B cell (primary cell): ENCODE measurements at places on chromosomes 16 and 17. TPM values are rescaled to one million over a fixed set of nuclear protein-coding genes. Genes with fewer than 3 reads are reported as not detected.
A peak's percentile ranks its signal among the peaks of the same experiment; 100 is the strongest.

SLFN11 gene
- 48.1 and 52.2 TPM in 2 replicates for total RNA-seq

DNA sequence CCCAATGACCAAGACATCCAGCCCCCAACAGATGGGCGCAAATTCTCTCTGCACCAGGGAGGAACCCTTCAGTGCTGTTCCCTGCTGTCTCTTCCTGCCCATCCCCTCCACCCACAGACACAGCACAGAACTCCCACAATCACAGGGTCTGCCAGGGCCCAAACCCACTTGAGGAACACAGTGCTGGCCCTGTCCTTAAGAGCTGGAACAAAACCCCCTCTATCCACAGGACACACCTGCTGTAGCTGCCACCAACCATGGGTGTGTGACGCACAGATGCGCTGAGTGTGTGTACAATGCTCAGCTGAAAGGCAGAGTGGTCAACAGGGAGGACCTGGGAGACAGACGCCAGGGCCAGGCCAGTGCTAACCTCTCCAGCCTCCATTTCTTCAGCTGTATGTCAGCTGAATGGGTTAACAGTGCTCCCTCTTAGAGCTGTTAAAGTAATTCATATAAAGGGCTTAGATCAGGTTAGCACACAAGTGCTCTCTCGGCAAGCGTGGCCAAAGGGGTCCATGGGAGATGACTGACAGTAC is 62.1 kb downstream of the AMFR start:
- no peak for DNase-seq

DNA sequence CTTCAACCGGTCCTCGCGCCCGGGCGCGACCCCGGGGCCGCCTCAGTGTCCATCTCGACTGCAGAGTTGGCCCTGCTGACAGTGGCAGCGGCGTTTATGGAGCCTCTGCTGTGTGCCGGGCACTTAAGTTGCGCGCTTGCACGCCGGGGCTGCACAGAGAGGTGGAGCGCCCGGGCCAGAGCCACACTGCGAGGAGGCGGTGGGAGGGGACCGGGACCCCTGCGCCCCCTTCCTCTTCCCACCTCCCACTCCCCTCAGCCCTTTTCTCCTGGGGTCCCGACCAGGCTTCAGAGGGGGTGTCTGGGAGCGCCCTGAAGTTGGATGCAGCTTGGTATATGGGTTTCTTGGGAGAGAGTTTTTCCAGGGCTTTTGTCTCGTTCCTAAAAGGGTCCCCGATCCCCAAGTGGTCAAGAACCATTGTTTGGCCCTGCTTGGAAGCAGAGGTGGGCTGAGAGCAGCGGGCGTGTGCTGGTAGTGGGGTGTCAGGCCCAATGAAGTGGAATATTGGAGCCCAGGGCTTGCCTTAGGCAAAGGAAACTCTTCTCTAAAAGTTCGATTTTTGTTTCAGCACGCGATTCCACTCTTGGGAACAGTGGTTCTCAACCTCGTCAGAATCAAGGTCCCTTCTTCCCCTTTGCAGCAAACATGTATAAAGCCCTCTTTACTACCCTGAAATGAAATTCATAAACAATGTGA is 605 bp downstream of the MRTFB start:
- DNase-seq, result no peak

ZNF207 gene
- total RNA-seq, result 314 and 332 TPM in 2 replicates

- no peak for DNase-seq
Observed at GRCh38 chr16:29231244-29231643, 175.3 kb downstream of the NPIPB11 start.

CD300E gene
- 0.10 TPM in 1 of 2 replicates, not detected in the other for total RNA-seq

- no peak for DNase-seq
Observed at GRCh38 chr17:77101521-77102410, 39.0 kb upstream of the SEC14L1 start.

NEK8 gene
- 57.1 and 58.0 TPM in 2 replicates for total RNA-seq

DNA sequence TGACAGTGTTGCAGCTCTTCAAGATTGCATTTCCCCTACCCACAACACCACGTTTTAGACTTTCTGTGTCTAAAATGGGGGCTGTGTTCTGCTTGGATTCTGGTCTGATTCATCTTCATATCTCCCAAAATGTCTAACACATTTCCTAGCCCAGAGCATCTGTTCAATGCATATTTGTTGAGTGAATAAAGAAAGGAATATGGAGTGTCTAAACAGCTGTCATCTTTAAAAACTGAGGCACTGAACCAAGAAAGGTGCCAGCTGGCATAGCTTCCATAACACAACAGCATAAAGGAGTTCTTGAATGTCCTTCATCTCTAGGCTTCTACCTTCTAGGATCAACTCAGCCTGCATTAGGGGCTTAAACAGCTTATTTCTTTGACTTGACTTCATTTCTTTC is 67.4 kb downstream of the CDH11 start:
- no peak for DNase-seq

- DNase-seq, result no peak
Observed at GRCh38 chr16:50802961-50803360, 61.1 kb downstream of the CYLD start.

DPEP2NB gene
- not detected in 2 replicates for total RNA-seq

- DNase-seq, result no peak
Observed at GRCh38 chr16:86946396-86946795, 368.0 kb downstream of the FOXL1 start.

DNA sequence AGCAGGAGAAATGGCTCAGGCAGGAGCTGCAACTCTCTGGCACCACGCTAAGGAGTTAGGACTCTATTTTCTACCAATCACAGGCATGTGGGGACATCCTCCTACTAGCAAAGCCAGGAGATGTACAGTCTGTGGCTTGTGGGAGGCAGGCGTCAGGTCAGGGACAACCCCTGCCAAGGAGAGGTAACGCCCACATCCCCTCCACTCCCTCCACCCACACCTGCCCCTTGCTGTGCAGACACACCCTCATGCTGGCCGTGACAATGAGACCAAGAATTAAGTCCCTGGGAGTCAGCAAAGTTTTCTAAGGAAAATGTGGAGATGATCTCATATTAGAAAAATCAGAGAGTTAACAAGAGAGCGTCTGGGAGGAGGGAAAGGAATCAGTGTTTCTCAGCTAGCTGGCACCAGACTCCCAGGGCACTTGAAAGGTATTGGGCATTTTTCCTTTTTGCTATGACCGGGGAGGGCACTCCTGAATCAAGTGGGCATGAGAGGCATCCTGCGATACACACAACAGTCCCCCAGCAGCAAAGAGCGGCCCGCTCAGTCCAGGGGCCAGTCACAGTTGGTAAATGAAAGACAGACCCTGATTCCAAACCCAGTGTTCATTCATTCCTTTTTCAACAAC is 87.3 kb upstream of the RPL38 start:
- no peak for DNase-seq

SULT1A2 gene
- 0.32 and 0.36 TPM in 2 replicates for total RNA-seq

DNA sequence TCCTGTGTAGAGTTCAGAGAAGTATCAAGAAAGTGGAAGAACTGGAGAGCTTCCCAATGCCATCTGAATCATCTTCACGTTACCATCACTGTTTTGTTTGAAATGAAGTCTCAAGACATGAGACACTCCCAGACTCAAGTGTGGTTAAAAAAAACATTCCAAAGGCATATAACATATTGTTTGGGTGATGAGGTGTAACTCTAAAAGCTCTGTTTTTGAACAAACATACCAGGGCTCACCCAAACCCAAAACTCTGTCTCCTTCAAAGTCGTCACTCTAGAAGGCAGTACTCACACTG is 6.3 kb upstream of the ZCCHC14 start:
- no peak for DNase-seq

C16orf86 gene
- 8.7 and 9.9 TPM in 2 replicates for total RNA-seq

DNA sequence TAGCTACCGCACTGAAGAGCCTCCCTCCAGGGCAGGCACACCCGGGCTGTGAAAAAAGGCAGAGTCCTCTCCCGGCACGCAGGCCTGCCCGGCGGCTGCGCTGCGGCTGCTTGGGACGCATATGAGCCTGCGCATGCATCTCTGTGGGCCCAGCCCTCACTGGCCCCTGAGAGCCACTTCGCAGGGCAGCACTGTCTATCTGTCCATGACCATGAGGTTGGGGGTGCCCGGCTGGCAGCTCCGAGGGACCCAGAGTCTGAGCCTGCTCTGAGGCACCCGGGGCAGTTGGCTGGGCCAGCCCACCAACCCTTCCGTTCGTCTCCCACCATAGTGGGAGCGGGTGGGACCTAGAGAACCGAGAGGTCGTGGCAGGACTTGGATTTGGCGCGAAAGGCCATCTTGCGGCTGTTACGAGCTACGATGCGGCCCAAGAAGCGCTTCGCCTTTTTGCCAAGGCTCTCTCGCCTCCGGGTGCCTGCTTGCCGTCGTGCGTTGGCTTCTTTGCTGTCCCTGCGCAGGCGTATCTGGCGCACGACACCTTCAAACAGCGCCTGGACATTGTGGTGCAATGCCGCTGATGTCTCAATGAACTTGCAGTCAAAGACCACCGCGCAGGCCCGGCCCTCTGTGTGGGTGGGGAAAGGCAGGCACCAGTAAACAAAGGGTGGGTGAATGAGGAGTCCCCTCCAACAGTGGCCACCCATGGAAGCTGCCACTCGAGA is 3.2 kb upstream of the CDH16 start:
- no peak for DNase-seq

GRCh38 chr17:17253406-17253805 is 16.4 kb upstream of the FLCN start:
- DNase-seq, result no peak

TPPP3 gene
- not detected in 2 replicates for total RNA-seq

KRTAP4-5 gene
- not detected in 2 replicates for total RNA-seq

PARN gene
- total RNA-seq, result 61.5 and 62.2 TPM in 2 replicates

CCL11 gene
- total RNA-seq, result not detected in 2 replicates

DNA sequence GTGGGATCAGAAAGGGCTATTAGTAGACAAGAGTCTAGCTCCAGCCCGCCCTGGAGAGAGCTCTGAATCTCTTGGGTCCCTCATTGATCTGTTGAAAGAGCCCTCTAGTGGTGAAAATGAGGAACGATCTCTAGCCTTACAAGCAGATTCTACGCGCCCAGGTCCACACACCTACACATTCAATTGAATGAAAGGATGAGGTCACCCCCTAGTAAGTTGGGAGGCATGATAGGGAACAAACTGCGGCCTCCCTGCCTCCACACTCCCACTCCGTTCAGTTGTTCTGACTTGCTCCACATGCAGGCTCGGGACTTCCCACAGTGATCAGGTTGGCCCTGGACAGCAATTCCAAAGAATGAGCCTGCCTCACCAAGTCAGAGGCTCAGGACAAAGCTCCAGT is 2.9 kb upstream of the CACNG3 start:
- peak; percentile 71 for DNase-seq

BICDL2 gene
- total RNA-seq, result 0.20 TPM in 1 of 2 replicates, not detected in the other

DNA sequence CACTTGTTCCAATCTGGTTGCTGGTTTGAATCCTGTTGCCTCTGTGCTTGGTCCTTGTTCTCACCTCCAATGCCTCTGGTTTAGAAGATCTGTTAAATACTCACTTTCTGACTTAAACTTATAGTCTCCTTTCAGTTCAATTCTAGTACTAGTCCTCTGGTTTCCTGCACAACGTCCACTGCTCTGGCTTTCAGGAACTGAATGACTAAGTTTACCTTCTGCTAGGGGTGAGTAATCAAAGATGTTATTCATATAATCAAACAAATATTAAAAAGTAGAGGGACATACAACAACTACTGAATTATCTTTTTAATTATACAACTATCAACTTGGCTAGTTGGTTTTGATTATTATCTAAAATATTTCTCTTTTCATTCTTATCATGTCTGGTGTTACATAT is 496.4 kb upstream of the TOM1L1 start:
- DNase-seq, result no peak

DNA sequence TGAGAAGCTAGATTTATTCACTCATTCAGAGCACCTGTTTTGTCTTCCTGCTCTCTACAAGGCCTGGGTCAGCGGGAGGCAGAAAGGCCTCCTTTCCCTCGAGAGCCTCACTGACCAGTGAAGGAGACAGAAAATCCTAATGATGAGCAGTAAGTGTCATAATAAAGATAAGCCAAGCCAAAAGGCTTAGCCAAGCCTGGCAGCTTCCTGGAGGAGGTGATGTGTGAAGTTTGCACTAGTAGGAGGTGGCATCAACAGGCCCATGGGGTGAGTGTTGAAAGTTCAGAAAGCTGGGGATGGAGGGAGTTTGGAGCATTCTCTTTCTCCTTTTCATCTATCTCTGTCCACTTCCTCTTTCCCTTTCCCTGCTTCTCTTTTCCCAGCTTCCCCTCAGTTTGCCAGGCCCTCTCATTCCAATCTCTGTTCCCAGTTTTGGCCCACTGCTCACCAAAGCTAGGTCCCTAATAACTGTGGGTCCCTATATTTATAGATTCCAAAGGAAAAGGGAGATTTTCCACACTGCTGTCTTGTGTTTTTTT is 16.5 kb upstream of the SPNS3 start:
- no peak for DNase-seq

CDH13 gene
- total RNA-seq, result not detected in 2 replicates

LCAT gene
- 12.4 and 16.3 TPM in 2 replicates for total RNA-seq

GRCh38 chr17:43011728-43012472 is 5.3 kb downstream of the IFI35 start:
- DNase-seq, result no peak

- peak; percentile 86 for DNase-seq
Observed at GRCh38 chr17:77374170-77374936, 233.6 kb downstream of the SEC14L1 start.

MYH2 gene
- not detected in 2 replicates for total RNA-seq

- DNase-seq, result no peak
Observed at GRCh38 chr17:82408938-82409318, 9.2 kb upstream of the HEXD start.

DNA sequence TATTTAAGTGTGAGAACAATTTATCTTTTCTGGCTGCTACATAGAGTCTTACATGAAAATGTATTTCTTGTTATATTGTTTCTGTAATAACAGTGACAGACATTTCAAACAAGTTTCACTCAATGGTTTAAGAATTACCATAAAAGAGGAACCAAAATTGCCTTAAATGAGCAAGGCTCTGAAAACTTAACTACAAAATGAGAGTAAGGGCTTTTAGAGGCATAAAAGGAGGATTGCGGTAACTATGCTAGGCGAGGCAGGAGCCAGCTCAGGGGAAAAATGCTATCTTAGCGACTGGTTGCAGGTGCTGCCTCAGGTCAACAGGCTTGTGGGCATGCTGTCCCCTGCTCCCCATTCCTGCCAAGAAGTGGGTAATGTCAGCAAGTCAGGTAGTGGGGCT is 81.7 kb upstream of the MSI2 start:
- no peak for DNase-seq

TUBG2 gene
- 18.3 and 19.0 TPM in 2 replicates for total RNA-seq
